ENCODE measurements at places on chromosomes 6 and 20. TPM values are rescaled to one million over a fixed set of nuclear protein-coding genes. Genes with fewer than 3 reads are reported as not detected.

Gene OPN5
- not detected for total RNA-seq

DNA sequence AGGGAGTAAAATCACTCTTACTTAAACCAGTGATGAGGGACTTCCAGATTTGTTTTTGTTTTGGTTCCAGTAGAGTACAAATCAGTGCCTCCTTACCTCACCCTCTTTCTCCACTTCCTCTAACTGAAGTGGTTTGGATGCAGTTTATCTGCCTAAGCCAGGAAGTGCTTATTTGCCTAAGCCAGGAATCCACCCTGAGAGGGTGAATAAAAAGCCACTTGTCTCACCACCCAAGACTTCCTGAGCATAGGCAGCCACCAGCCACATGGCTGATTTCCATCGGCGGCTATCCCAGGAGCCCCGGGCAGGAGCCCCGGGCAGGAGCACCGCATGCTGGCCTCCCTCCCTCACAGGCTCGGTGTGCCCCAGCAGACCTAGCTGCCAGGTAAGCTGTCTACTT lies 12.0 kb downstream of the LRP11 start:
- DNase-seq, result no peak

DNA sequence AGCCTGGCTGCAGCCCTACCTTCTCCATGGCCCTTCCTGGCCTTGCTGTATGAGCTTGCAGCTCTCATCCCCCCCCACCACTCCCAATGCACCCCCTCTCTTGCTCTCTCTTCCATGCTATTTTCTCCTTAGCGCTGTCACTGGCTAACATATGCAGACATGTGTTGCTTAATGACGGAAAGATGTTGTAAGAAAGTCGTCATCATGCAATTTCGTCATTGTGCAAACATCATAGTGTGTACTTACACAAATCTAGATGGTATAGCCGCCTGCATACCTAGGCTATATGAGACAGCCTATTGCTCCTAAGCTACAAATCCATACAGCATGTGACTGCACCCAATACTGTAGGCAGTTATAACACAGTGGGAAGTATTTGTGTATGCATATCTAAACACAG lies 27.0 kb downstream of the ANGPT4 start:
- DNase-seq, result no peak

Gene BHLHE23
- total RNA-seq, result 0.22 TPM

DNA sequence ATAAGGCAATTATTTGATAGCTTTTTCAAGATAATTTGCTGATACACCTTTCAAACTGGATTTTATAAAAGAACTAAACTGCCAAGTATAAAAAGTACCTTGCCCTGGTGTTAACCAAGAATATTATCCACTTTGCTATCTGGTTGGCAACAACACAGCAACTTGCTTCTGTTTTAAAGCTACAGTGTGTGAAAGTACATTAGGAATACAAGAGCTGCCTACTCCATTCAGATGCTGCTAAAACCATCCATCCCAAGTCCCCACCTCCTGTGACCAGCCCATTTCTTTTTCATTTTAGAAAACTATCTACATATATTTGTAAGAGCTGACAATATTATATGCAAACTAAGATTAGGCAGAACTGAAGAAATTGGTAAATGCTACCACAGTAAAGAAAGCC lies 12.8 kb downstream of the CLDN20 start:
- DNase-seq, result no peak

Gene LAMA2
- total RNA-seq, result 3.7 TPM
